ENCODE measurements at places on chromosomes 2 and 18.

DNA sequence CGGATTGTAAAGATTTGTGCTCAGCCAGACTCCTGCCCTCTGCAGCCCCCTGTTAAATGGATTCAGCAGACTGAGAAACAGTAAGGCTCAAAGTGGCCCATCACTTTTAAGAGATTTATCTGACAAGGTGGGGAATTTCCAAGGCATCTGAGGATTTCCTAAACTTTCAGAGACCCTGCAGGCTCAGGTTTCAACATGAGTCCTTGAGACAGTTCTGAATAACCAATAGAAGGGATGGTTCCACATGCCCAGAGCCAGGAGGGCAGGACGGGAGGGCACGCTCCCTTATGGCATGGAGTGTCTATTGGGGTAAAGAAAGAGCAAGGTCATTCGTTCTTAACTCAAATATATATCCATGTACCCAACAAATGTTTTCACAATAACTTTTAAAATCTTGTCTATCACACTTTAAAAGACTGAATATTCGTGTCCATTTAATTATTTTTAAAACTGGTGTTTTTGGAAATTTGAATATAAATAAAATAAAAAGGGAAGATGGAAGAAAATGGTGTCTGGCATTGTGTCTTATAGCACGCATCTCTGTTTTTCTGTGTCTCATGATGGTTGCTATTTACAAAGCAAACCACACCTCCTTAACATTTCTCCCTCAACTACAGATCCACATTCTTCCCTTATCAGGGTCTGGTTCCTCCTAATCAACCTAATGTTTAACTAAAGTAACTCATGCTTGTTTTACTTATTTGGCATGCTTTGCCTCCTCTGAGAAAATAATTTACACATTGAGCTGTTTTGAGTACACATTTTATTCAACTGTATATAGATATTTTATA, 56.0 kb upstream of the DSG1 start:
- DNase-seq: no peak

GRCh38 chr2:177118636-177119035, 94.0 kb upstream of the HNRNPA3 start:
- no peak for DNase-seq

GRCh38 chr18:62332431-62332830, 7.3 kb downstream of the TNFRSF11A start:
- no peak for DNase-seq

DNA sequence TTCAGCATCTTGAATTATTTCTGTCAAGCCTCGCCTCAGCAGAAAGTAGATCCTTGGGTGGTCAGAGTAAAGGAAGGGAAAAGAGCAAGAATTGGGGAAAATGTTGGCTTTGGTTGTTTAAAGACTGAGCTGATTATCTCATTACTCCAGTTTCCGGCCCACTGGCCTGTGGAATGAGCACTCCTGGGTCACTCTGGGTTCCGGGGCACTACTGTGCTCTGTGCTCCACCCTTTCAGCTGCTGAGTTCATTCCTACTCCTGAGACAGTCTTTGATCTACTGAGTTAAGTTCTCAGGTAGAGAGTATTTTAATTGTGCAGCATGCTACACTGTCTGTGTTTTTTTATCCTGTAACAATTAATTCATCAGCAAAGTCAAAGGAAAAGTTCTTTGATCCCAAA, 427.7 kb downstream of the CDH2 start:
- no peak for DNase-seq

DNA sequence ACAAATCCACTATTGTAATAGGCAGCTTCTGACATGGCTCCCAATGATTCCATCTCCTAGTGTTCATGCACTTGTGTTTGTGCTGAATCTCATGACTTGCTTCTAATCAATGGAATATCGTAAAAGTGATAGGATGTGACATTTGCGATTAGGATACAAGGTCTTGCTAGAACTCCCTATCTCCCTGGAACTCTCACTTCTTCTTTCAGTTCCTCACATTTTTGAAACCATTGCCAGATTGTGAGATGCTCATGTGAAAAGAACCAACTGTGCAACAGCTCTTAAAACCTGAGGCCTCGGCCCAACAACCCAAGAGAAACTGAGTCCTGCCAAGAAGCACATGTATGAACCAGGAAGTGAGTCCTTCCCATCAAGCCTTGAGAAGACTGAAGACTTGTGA, 226.9 kb upstream of the DTNA start:
- DNase-seq: no peak

DNA sequence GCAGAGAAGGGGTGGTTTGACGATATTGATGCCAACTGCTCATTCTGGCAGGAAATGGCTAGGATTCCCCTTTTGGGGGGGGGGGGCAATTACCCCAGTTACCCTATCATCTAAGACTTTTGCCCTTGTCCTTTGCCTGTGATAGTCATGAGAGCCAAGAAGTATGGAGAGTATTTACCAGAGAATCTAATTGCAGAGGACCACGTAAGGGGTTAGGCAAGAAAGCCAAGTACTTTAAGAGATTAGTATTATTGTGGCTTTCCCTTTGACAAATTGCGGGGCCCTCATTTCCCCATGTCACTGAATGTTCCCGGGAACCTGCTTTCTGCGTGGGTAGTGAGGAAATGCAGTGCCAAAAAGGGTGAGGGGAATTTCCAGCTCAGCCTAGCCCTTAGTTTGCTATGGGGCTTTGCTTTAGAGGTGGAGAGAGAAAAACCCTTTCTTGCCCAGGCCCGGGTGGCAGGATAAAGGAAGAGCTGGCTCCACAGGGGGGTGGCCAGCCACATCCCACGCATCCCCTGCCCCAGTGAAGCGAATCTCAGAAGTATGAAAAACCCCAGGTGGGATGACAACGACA, 1.5 kb downstream of the AQP4 start:
- DNase-seq: no peak

DNA sequence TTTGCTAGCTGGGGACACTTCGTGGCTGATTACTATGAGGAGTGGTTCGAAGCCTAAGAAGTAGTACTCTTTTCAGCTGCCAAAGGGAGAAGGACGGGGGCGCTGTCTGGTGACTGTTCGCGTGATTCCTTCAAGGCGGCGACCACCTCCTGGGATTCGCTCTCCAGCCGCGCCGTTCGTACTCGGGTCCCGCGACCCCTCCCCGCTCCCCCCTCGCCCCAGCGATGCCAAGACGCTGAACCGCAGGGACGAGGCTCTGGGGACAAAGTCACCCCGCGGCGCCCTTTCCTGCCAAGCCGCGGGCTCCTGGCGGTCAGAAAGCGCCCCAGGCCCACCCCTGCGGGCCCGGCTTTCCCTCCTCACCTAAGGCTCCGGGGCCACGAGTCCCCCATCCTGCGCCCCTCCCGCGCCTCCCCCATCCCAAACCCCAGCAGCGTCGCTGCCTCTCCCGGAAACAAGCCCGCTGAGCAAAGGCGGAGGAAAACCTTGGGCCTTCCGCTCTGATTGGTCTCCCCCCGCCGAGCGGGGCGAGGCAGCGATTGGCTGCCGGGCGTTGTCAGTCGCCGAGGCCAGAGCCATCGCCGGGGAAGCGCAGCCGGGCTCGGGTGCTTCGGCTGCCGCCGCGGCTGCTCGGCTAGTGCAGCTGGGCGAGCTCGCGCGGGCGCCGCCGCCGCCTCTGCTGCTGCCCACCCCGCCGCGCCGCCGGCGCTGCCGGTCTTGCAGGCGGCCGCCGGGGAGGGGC, 404.3 kb downstream of the XIRP2 start:
- peak; percentile 62 for DNase-seq

- no peak for DNase-seq
These were observed 84.0 kb upstream of the HAAO start for GRCh38 chr2:42876326-42876751.

DNA sequence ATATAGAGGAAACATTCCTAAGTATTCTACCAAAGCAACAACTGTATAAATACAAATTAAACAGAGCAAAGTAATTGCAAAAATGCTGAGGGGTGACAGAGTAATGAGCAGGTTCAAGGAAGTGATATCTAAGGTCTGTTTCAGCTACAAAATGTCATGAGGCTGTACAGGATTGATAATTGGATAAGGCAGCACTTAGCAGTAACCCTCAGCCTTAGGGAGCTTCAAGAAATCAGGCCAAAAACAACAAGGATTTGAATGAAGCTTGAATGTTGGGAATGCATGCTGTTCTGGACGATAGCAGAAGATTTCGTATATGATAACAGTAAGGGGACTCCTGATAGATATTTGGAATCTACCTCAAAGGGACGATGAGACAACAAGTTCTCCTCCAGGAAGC, 142.0 kb upstream of the MMADHC start:
- DNase-seq: no peak

GRCh38 chr2:48754874-48755273, 650 bp downstream of the LHCGR start:
- no peak for DNase-seq

DNA sequence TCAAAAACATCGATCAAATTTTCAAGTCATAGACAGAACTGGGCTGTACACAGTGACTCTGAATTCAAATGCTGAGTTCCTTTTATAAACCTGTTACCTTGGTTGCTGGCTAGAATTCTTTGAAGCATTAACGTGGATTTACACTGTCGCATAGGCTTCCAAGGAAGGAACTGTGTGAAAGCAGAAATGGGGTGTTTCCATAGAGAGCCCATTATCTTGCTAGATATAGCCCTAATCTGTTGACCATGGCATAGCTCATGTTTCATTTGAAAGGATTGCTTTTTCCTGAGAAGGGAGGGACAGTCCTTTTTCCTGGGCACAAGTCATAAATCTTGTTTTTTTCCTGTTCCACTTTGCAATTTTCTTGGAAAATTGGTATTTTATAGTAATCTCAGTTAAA, 73.8 kb upstream of the NEUROD1 start:
- no peak for DNase-seq

- no peak for DNase-seq
These were observed 120.4 kb downstream of the ZNF516 start for GRCh38 chr18:76374330-76375281.

- no peak for DNase-seq
These were observed 19.2 kb downstream of the CTDP1 start for GRCh38 chr18:79698668-79699335.

GRCh38 chr2:15864176-15864769, 76.1 kb upstream of the MYCN start:
- no peak for DNase-seq

- DNase-seq: no peak
These were observed 154.9 kb downstream of the LNPK start for GRCh38 chr2:175847128-175847527.

DNA sequence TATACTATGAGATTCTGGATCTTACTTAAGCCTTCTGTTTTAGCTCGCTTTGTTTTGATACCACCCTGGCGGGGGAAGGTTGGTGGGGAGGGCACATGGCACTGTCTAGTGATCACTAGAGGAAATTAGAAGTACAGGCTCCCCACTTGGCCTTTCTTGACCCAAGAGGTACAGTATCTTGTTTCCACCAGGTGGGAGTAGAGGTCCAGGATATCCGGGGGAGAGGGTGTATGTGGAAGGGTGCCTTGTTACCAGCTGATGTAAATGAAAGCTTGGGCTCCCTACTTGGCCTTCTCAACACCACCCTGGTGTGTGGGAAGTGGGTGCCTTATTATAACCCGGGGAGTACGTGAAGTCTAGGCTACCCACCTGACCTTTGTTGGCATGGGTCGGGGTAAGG, 7.5 kb downstream of the GALNT1 start:
- DNase-seq: no peak

DNA sequence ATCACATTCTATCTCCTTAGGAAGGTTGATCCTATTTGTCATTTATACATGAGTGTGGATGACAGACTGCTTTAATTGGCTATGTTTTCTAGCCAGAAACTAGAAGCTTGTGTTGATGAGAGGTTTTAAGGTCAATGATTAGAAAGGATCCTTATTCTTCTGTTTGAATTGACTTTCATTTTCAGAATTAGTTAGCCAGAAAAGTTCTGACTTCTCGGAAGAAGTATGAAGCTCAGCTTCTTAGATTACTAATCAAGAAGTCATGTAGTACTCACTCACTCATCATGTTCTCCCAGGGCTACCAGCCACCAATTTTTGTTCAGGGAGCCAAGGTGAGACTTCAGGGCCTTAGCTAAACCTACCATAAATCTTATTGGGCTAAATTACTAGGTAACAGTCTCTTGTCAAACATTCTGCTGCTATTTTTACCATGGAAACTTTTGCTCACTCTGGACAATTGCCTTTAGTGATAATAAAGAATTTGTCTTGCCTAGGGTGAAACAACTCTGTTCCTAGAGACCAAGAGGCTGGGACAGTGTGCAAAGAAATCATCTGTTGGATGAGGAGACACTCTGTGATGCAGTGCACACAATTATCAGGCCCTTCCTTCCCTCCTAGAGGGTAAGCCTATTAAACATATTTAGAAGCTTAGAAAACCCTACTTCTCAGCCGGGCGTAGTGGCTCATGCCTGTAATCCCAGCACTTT, 111.6 kb upstream of the DNMT3A start:
- peak; percentile 1 for DNase-seq

DNA sequence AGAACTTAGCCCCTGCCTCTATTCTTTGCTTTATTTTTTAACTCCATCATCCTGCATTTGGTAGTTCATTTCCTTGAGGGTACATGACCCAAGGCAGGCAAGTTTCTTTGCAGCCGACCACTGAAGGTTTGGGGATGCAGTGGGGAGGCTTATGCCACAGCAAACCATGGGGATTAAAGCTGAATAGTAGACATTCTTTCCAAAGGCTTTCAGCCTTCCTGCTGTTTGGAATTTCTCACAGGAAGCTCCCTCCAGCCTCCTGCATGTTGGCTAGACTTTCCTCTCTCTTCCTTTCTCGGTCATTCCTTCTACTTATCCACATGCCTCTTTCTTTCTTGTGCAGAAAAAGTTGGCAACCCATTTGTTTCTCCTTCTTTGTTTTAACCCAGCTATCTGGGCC, 77.3 kb downstream of the SOCS6 start:
- DNase-seq: no peak

DNA sequence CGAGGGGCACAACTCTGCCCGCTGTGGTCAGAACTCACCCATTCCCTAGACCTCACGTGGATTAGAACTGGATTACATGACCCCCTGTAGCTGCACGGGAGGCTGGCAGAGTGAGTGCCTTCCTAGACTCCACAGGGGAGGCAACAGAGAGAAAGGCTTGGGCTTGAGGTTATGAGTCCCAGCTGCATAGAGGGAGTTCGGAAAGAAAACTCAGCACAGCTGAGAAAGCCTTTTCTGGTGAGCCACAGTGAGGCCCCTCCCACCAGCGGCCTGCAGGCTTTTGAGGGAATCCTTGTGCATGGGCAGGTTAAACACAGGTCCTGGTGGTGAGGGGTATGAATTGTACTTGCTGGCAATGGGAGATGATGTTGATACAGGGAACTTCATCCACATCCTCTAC, 217.3 kb downstream of the FHOD3 start:
- no peak for DNase-seq

DNA sequence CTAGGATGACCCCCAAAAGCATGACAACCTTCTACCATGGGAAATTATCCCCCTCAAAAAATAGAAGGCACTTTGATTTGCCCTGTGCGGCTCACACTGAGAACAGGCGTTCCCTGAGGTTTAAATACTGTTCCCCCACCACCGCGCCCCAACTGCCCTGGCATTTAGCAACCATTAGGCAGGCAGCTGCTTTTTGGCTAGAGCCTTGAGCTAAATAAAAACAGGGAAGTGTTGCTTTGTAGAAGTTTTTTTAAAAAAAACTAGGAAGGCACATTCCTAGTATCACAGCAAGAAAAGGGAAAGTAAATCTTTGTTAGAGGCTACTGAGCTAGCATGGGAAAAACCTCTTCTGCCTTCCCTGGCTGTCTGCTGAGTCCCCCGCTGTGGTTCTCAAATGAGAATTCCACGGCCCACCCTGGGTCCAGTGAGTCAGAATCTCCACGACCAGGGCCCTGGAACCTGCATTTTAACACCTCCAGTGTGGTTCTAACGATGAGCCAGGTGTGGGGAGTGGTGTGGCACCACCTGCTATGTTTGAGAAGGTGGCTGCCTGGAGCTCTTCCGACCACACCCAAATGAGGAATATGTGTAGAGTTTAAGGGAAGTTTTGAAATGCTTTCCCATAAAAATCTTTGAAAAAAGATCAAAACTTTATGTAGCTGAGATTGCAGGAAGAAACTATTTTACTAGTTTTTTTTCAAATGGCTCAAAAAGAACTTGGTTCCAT, 66.4 kb downstream of the VIT start:
- DNase-seq: no peak

All from AG09309 (cell line).